ENCODE measurements at places on chromosomes 11 and 22.

DNA sequence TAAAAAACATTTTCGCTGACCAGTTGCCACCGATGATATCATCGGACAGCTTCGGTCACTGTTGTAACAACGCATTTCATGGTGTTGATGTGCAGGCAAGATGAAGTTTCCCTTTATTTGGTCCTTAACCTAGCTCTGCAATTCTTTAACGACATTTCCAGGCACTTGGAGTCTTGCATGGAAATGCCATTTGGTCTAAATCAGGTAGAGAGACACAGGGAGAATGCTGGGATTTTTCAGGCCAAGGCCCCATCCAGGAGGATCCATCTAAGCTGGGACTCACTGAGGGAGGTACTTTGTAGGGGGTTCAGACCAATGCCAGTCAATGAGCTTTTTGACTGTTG, 121.5 kb upstream of the RCN1 start:
- DNase-seq: no peak

- DNase-seq: no peak
Observed at GRCh38 chr22:44743247-44743646, 9.1 kb upstream of the ARHGAP8 start.

GRCh38 chr11:85661972-85662664, 2.8 kb downstream of the CREBZF start:
- no peak for DNase-seq

DNA sequence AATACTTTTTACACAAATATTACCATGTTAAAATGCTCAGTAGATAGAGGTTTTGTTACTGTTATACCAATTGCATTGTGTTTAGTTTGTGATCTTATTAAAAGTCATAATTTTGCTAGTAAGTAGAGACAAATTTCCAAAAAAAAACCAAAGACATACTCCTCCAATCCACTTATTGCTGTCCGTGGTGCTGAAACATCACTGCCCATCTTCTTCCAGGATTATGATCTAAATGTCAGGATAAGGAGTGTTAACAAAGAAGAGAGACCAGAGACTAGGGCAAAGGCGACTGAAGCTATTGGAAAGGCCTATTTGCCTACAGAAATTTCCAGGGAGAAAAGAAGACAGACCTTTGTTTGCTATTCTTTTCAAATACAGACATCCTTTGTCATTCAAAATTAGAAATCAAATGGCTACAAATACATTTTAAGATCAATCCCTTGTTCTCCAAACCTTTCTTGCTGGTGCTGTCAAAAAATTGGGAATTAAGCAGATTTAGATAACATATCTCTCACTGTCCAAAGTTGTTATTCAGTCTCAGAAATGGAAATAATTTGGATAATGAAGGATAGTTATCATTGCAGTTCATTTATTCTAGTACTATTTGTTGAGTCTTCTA, 199.7 kb downstream of the C11orf91 start:
- DNase-seq: no peak

- no peak for DNase-seq
Observed at GRCh38 chr22:25663654-25664053, 78.3 kb upstream of the MYO18B start.

DNA sequence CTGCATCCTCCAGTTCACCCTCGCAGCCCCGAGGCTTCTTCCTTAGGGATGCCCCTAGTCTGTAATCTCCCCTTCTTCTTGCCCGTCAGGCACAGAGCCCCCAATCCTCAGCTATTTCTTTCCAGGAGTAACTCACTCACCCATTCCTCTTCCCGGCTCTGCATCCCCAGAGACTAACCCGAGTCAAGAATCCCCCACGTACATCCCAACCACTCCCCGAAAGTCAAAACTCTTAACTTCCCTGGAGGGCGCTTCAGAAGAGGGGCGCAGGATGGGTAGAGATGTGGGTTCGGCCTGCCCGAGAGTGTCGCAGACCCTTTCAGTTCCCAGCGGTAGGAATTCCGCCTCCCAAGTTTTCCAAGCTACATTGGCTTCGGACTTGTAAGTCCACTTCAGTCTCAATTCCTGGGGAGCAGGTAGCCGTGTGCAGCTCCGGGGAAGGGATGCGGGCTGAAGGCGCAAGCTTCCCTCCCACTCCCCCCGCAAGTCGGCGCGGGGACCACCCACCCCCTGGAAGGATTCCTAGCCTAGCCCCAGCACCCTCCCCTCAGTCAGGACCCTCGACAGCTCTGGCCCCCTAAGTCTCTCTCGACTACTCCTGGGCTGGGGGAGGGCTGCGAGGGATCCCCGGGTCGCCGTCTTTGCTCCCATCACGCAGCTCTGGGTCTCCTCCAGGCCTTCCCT, 871 bp downstream of the BDNF start:
- DNase-seq: no peak

DNA sequence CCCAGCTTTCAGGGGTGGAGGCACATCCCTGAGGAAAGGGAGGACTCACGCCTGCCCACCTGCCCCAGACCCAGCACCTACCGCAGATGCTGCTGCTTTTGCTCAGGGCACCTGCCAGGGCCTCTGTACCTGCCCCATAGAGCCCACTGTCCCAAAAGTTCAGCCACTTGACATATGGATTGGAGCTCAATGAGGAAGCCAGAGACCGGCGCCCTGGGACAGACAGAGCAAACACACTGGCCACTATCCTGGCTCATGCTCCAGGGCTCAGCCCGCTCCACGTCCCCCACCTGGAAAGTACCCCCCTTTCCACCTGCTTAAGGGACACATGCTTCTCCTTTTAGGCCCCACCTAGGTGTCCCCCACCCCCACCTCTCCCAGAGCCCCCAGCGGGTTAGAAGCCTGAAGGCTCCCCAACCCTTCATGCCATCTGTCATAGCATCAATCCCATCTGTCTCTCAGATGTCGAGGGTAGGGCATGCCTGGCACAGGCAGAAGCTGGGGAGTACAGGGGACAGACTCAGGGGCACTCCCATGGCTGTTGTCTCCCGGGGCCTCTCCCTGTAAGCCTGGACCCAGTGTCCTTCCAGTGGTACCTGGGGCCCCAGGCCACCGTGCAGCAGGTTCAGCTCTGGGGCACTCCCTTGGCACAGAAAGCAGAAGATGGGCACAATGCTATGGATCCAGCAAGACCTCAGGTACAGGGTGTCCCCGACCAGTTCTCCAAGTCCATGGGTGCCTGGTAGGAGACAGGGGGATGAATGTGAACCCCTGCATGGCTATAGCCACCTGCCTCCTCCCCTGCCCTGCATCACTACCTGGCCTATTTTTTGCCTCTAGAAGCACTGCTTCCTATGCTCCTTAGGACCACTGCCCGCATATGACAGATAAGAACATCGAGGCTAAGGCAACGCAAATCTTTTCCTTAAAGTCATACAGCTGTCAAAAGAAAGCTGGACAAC, 2.2 kb upstream of the P2RX6 start:
- no peak for DNase-seq

- no peak for DNase-seq
Observed at GRCh38 chr22:37223965-37224551, 11.8 kb upstream of the SSTR3 start.

DNA sequence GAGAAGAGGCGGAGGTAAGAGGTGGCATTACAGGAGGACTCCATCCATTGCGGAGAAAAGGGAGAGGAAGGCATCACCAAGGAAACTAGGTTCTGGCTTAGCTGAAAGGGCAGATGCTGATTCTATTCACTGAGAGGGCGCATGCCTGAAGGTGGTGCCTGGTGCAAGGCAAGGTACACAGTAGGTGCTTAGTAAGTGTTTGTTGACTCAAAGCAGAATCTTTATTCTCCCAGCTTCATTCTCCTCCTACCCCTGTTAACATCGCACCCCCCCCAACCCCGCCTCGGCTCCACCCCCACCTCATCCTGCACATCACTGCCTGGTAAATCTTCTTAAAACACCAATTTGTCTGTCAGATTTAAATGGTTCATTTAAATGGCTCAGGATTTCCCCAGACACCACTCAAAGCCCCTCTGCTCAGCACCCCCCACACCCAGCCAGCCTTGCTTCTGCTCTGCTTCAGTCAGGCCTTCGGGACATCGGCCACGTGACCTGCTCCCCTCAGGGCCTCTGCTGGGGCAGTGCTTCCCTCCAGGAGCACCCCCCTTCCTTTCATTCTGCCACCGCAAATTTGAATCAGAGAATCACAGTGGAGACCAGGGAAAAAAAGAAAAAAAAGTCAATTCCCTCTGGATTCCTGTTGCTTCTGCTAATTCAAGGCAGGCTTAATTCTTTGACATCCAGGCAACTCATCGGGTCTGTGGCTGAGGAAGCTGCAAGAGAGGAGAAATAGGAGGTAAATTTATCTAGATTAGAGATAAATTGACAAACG, 17.8 kb upstream of the RCN1 start:
- no peak for DNase-seq

DNA sequence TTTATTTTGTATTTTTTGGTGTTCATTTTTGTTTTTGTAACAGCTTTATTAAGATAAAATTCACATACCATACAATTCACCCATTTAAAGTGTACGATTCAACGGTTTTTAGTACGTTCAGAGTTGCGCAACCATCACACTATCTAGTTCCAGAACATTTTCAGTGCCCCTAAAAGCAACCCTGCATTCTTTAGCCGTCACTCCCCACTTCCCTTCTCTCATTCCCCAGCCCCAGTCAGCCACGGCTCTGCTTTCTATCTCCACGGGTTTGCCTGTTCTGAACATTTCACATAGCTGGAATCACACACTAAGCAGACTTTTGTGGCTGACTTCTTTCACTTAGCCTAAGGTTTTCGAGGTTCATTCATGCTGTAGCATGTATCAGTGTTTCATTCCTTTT, 9.6 kb upstream of the KCNQ1OT1 start:
- no peak for DNase-seq
